ENCODE measurements at places on chromosomes 2 and 18.

DNA sequence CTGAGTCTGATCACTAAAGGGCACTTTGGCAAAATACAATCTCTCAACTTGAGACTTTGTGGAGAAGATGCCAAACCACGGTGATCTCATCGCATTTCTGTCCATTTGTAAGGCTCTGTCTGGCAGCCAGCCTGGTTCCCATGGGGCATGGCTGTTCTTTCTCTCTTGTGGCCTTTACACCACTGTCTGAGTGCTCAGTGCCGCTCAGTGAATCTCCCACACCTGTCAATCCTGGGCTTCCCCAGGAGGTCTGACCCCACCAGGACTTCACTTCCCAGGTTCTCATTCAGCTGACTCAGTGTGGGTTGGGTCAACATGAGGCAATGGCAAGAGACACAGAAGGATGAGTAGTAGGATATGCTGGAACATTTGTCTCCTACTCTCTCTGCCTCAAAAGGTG lies 96.8 kb upstream of the TRIB2 start:
- DNase-seq: no peak

- no peak for DNase-seq
These were observed 8.1 kb downstream of the LBH start for GRCh38 chr2:30239308-30239985.

- DNase-seq: no peak
These were observed 153.6 kb downstream of the TRABD2A start for GRCh38 chr2:84727315-84727714.

- DNase-seq: no peak
These were observed 282.9 kb downstream of the GPD2 start for GRCh38 chr2:156719036-156719435.

GRCh38 chr2:121266543-121267106 lies 18.4 kb downstream of the TFCP2L1 start:
- DNase-seq: no peak

DNA sequence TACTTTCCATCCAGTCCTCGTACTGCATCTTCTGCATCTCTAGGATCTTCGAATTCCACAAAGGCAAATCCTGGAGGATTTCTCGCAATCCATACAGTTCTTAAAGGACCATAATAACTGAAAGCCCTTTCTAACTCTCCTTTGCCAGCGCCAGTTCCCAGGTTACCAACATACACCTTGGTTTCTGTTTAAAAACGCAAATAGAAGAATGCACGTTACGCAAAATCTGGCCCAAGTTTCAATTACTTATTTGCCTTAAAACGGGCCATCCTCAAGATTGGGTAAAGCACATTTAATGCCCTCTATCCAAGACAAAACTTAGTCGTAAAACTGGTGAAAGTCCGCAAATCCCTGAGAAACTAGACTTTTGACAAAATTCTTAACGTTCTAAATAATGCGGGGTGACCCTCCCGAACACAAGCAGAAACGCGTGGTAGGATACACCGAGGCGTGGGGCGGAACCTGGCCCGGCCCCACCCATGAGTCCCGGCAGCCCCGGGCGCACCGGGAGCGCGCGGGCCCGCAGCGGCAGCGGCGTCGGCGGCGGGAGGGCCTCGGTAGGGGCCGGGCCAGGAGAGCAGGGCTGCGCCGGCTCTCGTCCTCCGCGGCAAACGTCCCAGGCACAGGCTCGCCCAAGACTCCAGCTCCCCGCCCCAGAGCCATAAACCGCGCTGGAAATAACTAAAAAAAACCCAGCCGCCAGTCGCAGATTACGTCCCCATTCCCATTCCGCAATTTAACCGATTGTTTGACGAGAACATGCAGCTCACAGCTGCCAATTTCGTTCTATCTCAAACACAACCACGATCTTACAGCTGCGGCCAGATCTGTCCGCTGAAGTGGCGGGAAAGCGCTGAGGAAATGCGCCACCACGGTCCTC lies 910 bp downstream of the SRSF7 start:
- no peak for DNase-seq

DNA sequence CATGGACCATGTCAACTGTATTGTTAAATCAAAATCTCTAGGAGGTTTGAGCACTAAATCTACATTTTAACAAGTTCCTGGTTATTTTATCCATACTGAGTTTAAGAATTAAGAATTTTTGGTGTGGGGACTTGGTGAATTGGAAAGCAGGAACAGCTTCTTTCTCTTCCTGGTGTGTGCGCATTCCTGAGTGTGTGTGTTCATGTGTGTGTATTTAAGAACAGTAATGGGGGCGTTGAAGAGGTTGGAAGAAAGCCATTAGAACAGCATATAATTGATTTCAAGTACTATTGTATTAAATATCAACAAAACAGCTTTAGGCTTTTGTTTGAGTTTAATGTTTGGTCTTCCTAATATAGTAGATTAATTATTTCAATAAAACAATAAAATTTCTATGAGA lies 801.3 kb upstream of the ID2 start:
- no peak for DNase-seq

DNA sequence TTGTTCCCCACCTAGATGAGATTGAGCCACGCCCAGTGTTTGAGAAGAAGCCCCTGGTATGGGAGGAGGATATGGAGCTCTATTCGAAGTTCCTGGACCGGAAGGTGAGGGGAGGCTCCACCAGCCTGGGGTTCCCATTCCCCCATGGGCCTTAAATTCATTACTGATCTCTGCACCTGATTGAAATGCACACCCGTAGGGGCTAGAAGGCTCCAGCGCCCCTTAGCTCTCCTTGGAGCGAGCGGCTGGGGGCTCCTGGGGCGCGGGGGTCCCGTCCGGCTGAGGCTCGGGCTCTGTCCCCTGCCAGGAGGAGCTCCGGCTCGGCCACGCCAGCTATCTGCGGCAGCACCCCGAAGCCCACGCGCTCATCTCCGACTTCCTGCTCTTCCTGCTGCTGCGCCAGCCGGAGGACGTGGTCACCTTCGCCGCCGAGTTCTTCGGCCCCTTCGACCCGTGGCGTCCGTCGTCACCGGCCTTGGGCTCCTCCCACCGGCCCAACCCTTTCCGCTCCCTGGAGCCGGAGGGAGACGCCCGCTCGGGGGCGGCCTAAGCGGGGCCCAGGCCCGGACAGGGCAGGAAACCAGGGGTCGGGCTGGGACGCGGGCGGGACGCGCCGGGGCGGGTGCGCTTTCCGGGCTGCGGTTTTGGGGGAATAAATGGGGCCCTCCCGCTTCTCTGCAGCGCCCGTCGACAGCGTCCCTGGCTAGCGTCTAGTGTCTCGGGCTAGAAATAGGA lies 10.9 kb downstream of the CATIP start:
- no peak for DNase-seq

- no peak for DNase-seq
These were observed 20.5 kb downstream of the GPR35 start for GRCh38 chr2:240645801-240646175.

DNA sequence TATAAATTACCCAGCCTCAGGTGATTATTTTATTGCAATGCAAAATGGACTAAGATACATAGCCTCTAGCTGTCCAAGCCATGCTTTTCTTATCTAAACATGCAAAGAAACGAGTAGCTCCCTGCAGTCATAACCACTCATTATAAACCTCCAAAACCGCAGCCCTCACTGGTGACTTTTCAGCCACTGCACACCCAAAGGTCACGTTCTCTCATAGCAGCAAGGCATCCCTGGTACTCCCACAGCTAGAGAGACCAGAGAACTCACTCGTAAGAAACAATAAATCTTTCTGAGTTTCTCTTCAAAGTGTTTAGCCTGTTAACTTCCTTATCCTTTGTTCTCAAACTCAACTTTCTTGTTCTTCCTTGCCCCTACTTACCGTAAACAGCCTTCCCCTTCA lies 28.5 kb upstream of the RALBP1 start:
- no peak for DNase-seq

- DNase-seq: no peak
These were observed 1.2 kb downstream of the ABHD3 start for GRCh38 chr18:21703241-21703820.

GRCh38 chr2:12717191-12718014 lies 667 bp downstream of the TRIB2 start:
- peak; percentile 44 for DNase-seq

- DNase-seq: no peak
These were observed 12.3 kb downstream of the PDCD1 start for GRCh38 chr2:241846406-241846805.

DNA sequence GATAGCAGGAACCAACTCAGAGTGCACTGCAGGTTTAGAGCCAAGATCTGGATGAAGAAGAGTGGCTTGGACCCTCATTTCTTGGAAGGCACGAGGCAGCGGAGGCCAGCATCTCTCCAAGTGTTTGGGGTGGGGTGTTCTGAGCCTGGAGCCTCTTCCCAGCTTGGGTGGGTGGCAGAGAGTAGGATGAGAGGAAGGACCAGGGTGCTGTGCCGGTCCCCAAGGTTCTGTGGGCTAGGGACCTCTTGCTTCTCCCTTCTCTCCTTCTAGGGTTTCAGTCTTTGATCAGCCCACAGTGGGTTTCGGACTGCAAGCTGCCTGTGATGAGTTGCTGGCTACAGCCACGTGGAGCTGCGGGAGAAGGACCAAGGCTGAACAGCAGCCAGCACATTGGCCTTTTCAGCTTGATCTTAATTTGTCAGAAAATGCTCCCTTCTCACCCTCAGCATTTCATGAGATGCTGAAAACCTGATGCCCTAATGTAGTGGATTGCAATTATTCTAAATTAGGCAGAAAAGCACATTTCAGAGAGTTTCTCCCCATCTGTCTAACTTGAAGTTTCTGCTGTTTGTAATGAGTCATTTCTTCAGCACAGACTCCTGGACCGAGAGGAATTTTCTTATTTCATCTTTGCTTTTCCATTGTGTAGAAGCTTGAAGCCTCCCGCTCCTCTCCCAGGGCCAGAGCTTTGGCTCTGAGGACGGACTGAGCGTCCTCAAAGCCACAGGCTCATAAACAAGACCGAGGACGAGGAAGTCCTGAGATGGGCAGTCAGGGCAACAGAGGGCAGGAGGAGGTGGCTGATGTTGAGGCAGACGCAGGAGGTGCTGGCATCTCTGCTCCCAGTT lies 99.1 kb upstream of the HDAC4 start:
- no peak for DNase-seq

GRCh38 chr2:96970248-96970875 lies 16.0 kb downstream of the FAM178B start:
- DNase-seq: peak; percentile 18

DNA sequence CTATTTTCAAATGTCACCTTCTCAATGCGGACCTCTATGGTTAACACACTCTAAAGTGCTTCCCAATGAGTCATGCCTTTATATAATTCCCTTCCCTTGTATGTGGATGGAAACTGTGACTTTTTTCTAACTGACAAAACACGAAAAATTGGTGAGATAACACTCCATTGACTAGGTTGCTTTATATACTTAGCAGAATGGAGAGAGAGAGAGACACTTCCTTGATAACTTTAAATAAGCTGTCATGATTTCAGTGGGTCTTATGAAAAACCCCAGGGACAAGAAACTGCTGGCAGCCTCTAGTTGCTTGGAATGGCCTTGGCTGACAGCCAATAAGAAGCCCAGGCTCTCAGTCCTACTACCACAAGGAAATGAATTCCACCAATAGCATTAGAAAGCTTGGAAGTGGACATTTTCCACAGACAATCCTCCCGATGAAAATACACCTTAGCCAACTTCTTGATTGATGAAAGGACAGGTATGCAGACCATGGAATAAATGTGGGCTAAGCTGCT lies 322.2 kb downstream of the ZNF804A start:
- DNase-seq: no peak

GRCh38 chr2:38057651-38058410 lies 18.1 kb downstream of the CYP1B1 start:
- DNase-seq: no peak

- no peak for DNase-seq
These were observed 112.7 kb upstream of the CTDP1 start for GRCh38 chr18:79566771-79567431.

- no peak for DNase-seq
These were observed 26.2 kb downstream of the INPP4A start for GRCh38 chr2:98470851-98471255.

DNA sequence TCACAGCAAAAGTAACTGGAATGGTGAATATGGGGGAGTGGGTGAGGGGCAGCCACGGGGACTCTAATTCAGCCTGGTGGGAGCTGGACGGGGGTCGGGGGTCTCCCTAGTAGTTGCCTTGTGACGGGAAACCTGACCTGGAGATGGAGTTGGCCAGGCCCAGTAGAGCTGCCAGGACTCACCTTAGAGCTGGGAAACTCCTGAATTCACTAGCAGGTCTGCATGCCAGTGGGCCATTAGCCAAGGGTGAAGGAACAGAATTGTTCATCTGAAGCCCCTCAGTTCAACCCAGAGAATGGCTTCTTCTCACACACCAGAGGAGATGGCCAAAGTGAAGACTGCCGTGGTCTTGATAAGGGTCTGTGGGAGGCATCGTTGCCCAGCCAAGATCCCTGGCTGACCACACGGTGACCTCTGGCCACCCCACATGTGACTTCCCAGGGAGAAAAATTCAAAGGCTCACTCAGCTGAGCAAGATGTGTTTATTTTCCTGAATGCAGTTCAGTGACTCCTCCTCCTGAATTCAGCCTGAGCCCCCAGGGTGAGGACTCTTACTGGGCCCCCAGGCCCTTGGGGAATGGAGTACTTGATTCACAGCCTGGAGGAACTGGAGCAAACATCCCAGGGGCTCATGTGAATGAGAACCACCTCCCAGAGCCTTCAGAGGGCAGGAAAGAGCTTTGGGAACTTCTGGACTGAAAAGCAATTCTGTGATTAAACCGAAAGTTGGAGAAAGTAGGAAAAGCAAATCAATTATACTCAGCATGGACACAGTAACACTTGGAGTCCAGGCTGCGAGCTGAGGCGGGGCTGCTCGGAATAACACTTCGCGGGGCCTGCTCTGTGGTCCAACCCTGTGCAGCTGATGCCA lies 25.2 kb downstream of the MOCOS start:
- DNase-seq: no peak

DNA sequence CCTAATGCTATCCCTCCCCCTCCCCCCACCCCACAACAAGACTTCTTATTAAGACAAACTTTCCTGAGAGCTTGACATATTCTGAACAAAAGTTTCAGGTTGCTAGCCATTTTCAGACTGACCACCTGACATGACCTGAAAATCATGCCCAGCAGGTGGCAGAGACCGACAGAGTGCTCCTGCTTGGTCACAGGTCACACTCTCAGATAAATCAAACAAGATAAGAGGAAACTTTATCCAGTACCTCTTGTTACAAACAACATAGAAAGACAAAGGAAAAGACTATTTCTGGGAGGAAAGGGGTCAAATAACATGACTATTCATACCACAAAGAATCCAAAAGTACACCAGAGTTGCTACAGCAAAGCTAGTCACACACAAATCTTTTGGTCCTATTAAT lies 107.4 kb downstream of the TMEM200C start:
- no peak for DNase-seq

DNA sequence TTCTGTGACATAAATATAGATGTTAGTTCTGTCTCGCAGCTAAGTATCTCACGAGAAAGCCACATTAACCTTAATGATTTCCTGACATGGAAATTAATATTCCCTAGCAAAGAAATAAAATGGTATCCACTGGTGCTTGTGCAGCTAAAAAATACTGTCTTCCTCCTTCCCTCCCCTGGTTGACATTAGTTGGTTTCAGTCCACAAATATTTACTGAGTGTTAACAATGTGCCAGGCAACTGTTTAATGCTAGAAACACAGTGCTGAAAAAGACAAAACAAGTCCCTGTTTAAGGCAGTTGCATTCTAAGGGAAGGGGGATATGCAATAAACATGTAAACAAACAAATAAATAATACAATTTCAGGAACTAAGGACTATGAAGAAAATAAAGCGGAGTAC lies 44.2 kb upstream of the VPS54 start:
- DNase-seq: no peak

All from NCI-H1694 (cell line).